HT1080 (cell line): ENCODE measurements at places on chromosomes 13 and 19. TPM values are rescaled to one million over a fixed set of nuclear protein-coding genes. Genes with fewer than 3 reads are reported as not detected.

DNA sequence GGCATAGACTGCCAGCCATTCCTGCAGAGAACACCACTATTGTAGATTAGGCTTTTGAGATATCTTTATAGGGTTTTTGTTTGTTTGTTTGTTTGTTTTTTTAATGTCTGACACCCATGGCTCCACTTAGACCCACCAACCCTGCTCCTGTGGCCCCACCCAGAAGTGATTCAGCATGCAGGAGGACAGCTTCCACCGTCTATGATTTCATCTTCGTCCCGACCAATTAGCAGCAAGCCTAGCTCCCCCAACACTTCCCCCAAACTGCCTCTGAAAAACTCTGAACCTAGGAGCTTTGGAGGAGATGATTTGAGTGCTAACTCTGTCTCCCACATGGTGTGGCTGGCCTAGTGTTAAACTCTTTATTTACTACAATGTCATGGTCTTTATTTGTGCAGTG is 108.3 kb upstream of the RXFP2 start:
- peak; percentile 33 for DNase-seq

DNA sequence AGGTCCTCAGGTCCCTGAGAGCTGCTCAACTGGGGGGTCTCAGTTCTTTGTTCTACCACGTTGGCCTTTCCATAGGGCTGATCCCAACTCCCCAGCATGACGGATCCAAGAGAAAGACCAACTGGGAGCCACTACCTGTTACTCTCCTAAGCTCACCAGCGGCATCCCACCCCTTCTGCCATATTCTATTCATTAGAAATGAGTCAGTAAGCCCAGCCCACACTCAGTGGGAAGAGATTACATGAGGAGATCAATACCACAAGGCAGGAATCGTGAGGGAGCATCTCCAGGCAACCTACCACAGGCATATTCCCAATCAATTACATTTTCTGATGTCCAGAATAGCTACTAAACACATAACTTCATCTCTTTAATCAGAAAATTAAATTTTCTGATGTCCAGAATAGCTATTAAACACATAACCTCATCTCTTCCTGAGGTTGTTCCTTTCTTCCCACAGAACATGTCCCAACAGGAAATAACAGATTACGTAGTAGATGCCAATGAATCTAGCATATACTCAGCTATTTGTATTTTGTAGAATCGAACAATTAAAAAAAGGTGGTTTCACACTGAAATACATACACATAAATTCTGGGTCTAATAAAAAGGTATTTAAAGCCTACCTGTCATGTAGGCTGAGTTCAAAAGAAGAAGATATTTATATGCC is 708.1 kb upstream of the ARGLU1 start:
- no peak for DNase-seq

DNA sequence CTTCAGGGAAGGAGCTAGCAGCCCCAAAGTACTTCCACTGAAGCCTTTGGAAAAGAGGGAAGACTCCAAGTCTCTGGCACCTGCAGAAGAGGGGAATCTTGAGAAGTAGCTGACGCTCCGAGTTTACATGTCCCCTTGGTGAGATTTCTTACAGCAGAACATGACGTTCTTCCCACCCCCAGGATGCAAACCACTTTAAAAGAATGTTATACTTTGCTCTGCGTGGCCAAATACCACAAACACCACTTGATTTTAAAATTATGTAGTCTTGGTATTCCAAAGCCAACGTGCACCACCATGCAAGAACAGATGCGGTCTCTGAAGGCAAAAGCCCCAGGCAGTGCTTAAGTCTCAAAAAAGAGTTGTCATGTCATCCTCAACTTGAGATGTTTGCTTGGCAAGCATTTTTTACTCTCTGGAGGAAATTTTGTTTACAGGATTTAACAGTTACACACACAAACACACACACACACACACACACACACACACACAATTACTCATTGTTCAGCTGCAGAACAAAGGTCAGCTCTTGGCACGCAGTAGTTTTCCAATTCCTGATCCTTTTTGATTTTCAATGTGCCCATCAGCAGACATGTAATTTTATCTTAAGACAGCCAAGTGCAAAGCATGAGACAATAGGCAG is 106.1 kb downstream of the RGCC start:
- no peak for DNase-seq

C19orf33 gene
- 51.9 and 85.9 TPM in 2 replicates for total RNA-seq

MKNK2 gene
- 91.4 and 112 TPM in 2 replicates for total RNA-seq

DNA sequence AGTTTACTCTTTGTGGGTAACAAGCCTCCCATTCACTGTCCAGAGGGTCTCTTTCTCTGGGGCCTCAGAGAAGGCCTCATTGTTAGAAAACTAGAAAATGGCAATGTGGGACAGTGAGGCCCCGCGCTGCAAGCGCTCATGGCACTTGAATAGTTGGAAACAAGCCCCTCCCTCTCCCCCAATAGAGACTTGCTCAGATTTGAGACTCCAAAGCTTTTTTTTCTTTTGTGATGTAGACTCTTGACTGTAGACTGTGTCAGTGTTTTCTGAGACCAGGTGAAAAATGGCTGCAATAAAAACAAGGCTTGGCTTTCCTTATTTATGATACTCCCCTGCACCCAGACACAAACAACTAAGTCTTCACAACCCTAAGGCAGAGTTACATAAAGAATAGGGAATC is 38.7 kb upstream of the UBL3 start:
- DNase-seq, result no peak

DNA sequence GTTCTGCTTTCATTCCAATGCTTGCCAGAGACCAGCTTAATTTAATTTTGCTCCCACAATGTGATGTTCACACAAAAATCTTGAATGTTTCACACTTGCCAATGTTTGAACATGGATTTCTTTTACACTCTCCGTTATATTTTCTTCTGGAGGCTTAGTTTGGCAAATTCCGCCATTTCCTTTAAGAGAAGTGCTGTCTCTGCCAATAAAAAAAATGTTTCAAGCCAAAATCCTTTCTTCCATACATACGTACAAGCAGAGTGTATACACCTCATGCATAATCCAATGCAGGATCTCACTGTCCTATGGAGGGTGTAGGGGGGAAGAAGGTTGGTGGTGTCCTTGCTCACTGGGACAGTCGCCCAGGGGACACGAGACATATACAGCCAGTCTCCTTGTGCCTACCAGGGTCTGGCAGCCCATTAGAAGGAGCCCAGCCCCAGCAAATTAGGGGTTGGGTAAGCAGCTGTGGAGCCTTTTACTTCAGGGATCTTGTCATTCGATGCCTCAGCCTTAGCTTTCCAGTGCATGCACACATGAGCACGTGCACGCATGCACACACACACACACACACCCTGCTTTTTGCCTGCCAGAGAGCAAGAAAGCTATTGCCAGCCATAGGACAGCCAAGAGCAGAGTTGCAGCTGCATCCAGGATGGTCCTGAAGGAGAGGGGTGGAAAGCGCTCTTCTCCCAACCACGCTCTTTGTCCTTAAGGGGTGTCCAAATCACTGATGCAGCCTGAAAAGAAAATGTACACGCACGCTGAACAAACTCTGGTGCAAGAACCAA is 208.3 kb downstream of the FOXO1 start:
- no peak for DNase-seq

CDC34 gene
- total RNA-seq, result 107 and 110 TPM in 2 replicates

GRCh38 chr13:23203516-23203915 is 22.7 kb downstream of the SGCG start:
- no peak for DNase-seq

ATP8A2 gene
- total RNA-seq, result 0.64 and 0.67 TPM in 2 replicates

- DNase-seq, result peak; percentile 76
Measured at GRCh38 chr19:49142866-49143335, 12.3 kb downstream of the HRC start.

- peak; percentile 20 for DNase-seq
Measured at GRCh38 chr13:70098669-70099068, 9.0 kb upstream of the ATXN8OS start.

RAVER1 gene
- total RNA-seq, result 28.3 and 48.3 TPM in 2 replicates

DNA sequence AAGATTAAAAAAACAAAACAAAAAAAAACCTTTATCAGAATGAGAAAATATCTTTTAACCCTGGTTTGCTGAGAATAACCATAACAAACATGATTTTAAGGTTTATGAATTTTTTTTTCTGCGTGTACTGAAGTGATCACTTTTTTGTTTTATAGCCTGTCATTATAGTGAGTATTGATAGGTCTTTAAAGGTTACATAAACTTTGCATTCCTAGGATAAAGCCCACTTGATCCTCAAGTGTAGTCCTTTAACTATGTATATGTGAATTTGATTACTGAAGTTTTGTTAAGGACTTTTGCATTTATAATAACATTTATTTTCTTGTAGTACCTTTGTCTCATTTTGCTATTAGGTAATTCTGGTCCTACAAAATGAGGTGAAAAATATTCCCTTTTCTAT is 709.8 kb upstream of the PCDH20 start:
- DNase-seq, result no peak

DNA sequence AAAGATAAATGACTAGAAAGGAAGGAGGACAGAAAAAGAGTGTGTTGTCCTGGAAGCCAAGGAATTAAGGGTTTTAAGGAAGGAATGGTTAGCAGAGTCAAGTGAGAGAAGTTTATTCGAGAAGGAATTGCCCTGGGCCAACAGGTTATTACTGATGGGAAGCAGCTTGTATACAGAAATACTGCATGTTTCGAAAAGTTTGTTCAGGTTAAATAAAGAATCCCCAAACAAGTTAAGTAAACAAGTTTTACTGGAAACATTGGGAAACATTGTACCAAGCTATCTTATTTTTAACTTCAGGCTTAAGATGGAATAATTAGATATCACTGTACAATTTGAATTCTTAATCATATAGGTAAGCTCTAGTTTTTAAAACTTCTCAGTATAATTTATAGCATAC is 28.2 kb upstream of the FBXL3 start:
- DNase-seq, result no peak

HIF3A gene
- total RNA-seq, result not detected in 2 replicates

GRCh38 chr13:104086759-104087158 is 1020.5 kb upstream of the SLC10A2 start:
- DNase-seq, result no peak

POLR1G gene
- total RNA-seq, result 39.8 and 54.6 TPM in 2 replicates

- DNase-seq, result no peak
Measured at GRCh38 chr19:28397800-28398199, 815.2 kb downstream of the UQCRFS1 start.

GRCh38 chr19:31819837-31820236 is 470.6 kb upstream of the TSHZ3 start:
- no peak for DNase-seq

EMC10 gene
- total RNA-seq, result 101 and 102 TPM in 2 replicates

DNA sequence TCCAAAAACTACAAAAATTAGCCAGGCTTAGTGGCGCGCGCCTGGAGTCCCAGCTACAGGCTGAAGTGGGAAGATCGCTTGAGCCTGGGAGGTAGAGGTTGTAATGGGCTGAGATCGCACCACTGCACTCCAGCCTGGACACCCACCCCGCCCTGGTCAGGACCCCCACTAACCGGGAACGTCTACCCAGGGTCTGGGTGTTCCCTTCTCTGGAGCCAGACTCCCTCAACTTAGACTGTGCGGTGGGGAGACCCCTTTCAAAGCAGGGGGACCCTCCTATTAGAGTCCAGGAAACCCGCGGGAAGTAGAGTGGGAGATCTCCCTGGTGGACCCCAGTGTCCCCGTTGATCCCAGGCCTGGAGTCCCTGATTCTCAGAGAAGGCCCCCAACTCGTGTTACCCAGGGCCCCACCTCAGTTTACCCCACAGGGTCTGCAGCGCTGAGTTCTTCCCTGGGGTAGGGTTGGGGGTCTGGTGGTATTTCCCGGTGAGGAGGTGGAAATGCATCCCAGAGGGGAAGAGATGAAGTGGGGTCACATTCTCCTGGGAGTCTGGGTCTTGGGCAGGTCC is 6.1 kb upstream of the ARRDC2 start:
- no peak for DNase-seq

DNA sequence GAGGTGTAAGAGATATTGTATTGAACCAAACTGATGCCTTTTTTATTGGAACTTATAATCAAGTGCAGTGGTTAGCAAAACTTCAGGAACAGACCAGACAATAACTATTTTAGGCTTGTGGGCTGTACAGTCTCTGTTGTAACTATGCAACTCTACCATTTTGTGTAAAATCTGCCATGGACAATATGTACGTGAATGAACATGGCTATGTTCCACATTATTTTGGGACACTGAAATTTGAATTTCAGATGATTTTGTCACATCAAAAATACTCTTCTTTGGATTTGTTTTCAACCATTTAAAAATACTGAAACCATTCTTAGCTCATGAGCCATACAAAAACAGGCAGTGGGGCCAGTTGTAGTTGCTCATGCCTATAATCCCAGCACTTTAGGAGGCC is 27.9 kb upstream of the PEG3 start:
- DNase-seq, result no peak

- peak; percentile 98 for DNase-seq
Measured at GRCh38 chr13:33251131-33251661, 34.4 kb downstream of the STARD13 start.

COX7A1 gene
- total RNA-seq, result not detected in 2 replicates

GRCh38 chr13:87147076-87147475 is 524.1 kb upstream of the SLITRK5 start:
- DNase-seq, result peak; percentile 59

DNA sequence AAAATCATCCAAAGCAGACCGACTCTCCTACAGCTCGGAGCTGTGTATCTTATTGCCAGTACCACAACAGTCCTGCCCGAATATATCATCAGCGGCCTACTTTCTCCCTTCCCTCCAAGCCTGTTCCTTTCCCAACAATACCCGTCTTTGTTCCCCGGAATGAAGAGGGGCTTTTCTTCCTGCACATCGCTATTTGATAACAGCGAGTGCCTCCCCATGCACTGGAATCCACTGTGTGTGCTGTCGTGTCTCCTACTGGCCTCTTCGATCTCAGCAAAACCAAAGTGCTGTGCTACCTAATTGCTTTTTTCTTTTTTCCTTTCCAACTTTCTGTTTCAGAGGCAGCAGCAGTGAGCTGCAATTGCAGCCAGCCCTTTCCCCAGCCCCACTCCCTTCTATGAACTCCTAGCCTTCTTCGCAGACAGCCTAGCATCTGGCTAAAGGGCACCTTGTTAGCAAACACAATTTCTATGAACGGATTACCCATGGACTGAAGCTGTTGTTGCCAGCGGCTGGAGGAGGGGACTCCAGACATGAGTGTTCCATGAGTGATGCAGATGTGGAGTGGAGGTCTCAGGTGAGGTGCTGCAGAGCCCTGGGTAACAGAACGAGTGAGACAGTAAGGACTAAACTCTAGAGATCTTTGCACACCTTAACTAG is 43.4 kb downstream of the EFNB2 start:
- no peak for DNase-seq

CGB3 gene
- not detected in 2 replicates for total RNA-seq

PNKP gene
- total RNA-seq, result 55.5 and 57.2 TPM in 2 replicates

DHRS12 gene
- total RNA-seq, result 0.94 and 5.9 TPM in 2 replicates

DNA sequence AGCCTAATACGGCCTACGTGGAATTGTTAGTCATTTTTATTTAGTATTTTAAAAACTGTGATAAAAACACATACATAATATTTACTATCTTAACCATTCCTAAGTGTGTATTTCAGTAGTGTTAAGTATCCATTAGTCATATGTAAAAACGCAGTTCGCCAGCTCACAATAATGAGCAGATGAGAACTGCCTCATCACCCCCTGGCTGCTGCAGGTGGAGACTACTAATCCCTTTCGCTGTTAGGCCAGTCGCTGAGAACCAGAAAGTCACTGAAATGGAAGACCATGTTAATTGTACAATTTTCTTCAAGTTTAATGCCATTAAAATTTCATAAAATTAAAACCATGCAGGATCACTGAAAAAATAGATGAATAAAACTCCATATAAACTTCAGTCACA is 1.6 kb downstream of the ESD start:
- no peak for DNase-seq

MIER2 gene
- 12.7 and 18.6 TPM in 2 replicates for total RNA-seq
